ENCODE measurements at places on chromosomes 7 and 10. TPM values are rescaled to one million over a fixed set of nuclear protein-coding genes. Genes with fewer than 3 reads are reported as not detected.

- DNase-seq = no peak
Observed at GRCh38 chr10:71395621-71396020, 1.1 kb upstream of the CDH23 start.

GRCh38 chr10:65723525-65723924 is 1202.3 kb upstream of the LRRTM3 start:
- no peak for DNase-seq

GRCh38 chr10:317926-318325 is 182.7 kb downstream of the ZMYND11 start:
- DNase-seq = no peak

The NPFFR1 gene
- total RNA-seq = 0.06 TPM

- no peak for DNase-seq
Observed at GRCh38 chr10:11146402-11147171, 128.9 kb downstream of the CELF2 start.

DNA sequence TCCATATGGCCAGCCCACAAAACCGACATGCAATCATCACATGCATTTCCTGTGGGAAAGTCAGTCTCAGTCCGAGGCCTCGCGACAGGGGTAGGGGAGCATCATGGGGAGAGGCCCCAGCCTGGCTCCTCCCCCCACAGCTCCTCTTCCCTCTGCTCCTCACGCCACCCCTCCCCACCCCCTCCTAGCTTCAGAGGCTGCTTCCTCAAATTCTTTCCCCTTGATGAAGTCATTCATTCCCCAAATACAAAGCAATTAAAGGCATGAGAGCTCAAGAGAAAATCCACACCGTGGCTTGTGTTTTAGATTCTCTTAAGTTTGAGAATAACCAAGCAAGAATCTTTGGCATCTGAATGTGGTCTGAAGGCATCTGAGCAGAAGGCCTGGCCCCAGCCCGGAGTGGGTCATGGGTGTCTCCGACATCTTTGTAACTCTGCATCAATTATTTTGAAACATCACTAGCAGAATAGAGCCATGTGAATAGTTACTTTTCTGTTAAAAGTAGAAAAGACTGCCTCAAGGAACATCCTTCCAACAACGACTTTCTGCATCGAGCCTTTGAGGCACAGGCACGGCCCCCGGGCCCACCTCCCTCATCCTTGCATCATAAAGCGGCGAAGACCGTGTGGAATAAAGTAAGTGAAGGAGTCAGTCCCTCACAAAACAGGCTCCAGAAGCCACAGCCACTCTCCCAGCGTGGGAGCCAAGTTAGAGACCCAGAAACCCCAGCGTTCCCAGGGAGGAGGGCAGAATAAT is 90.9 kb downstream of the DIP2C start:
- no peak for DNase-seq

DNA sequence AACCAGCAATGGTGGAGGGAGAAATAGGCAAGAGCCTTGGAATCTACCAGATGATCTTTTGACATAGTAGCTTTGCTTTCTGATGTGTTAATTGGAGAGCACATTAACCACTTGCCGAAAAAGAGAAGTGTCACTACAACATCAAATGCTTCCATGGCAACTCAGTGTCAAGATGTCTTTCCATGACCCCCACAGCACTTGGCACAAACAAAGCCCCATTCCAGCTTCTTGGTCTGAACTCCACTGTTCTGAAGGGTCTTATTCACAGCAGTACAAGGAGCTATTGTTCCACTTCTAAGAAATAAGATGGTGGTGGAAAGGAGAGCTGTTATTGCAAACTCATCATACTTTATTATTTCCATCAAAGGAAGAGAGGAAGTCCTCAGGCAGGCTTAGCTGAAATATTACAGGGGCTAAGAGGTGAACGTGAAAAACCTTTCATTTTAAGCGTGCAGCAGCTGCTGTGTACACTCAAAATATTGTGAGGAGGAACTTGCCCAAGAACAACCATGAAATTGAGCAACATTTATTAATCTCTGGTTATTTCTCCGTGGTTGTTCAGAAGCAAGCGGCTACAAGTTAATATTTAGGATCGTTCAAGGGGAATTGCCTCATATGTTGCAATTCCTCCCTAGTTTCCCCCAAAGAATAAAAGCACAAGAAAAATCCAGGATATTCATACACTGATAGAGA is 354.8 kb upstream of the CELF2 start:
- DNase-seq = no peak

The ELN gene
- 5.6 TPM for total RNA-seq

DNA sequence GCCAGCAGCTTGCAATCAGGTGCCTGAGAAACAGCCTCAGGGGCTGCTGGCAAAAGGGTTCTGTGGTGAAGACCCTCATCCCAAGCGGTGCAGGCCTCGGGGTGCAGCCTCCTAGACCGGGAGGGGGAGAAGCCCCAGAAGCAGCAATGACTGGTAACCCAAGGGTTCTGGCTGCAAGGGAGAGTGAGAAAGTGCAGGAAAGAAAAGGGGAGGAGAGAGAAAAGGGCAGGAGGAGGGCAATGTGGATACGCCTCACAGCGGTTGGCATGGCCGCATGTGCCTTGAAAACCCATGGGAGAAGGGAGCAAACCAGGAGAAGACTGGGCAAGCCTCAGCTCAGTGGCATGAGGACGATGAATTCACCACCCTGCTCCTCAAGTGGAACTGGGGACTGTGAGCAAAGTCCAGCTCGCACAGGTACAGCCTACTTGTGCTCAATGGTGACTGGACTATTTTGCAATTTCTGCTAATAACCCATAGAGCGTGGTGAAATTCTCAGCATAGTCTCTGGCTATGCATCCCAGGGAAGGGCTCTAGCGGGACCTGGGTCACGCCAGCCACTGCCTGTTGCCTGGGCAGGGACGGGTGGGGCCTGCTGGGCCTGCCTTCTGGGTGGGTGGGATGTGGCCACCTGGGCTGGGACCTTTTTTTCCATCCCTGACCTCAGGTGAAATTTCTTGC is 6.2 kb downstream of the CLRN3 start:
- no peak for DNase-seq

GRCh38 chr10:128277267-128277840 is 151.1 kb upstream of the MKI67 start:
- DNase-seq = no peak

The DNAJC2 gene
- 44.2 TPM for total RNA-seq

The HOXA3 gene
- not detected for total RNA-seq

- DNase-seq = no peak
Observed at GRCh38 chr10:118710487-118710886, 44.3 kb downstream of the CACUL1 start.
